Activated T-helper 1 cell treated with anti-CD3 and anti-CD28 coated beads, Interleukin-2, amount 50 U/mL, for 16 hours (primary cell): ENCODE measurements at places on chromosomes 4 and X.

DNA sequence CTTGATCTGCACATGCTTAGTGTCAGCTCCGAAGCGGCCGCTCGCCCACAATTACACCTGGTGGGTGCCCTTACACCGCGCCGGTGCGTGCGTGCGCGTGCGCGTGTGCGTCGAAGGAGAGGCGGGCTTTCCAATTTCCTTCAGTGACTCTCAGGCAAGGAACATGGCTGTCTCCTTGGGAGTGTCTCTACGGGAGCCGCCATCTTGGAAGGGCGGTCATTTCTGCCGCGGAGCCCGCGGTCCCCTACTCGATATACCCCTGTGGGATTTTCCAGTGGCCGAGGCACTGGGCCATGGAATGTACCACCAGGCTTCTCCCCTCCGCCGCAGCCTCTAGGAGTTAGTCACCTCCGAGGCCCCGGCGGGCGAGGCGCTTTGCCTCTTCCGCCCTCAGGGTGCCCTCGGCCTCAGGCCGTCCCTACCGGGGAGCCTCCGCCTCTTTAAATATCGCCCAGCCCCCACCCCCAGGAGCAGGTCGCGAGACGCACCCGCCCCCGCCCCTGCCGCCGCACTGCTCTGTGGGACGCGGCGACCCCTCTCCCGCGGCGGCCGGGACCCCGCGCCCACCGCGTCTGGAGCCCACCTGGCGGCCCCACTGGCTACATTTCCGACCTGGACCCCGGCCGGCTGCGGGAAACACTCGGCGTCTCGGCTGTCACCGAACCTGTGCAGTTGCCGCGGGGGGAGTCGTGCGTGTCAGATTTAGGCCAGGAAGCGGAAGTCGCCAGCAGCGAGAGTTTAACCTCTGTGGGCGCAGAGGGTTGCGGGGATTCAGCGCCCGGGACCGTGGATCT is at the start of gene ZNF41:
ZNF41 (minus strand) TSS at position 711 of the 794 bp plus-strand sequence. CDS start 15,741 bp downstream, outside the sequence.
- DNase-seq = peak; percentile 57

DNA sequence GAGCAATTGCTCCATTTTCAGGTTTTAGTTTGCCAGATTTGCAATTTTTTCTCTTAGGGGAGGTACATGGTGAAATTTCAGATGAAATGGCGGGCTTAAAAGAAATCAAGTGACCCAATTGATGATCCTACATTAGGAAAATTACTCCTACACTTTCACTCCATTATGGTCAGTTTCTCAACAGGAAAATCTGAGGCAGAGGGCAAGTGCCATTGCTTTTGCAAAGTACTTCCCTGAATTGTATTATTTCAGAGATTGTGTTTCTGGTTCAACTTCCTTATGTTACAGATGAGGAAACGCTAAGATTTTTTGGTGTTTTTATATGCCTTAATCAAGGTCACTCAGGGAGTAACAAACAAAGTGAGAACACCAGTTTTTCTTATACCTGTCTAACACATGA is 302.2 kb downstream of the ARAP2 start:
- no peak for DNase-seq

DNA sequence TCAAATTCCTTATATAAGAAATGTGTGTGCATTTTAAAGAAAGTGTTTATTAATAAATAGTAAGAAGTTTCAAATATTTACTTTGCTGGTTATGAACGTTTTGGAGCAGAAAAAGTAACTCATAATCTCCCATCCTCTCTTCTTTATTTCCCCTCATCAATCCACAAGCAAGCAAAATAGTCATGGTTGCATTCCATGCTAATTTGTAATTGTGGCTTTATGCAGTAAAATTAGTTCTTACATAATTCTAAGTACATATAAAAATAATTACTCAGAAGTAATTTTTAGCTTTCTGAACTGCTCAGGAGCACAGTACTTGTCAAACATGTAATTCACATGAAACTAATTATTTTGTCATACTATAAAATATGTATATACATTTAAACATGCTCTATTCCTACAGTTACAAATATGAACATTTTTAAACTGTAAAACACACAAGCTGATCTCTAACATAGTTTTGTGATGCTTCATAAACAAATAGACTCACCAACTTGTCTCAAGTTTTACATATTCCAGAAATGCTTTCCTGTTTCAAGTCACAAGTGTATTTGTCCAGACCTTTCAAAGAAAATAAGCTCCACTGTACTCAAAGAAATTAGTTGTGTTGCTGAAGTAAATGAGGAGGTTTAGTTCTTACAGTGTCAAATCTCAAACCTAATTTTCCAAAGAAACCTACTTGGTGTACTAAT is 218.9 kb downstream of the PABPC4L start:
- no peak for DNase-seq

DNA sequence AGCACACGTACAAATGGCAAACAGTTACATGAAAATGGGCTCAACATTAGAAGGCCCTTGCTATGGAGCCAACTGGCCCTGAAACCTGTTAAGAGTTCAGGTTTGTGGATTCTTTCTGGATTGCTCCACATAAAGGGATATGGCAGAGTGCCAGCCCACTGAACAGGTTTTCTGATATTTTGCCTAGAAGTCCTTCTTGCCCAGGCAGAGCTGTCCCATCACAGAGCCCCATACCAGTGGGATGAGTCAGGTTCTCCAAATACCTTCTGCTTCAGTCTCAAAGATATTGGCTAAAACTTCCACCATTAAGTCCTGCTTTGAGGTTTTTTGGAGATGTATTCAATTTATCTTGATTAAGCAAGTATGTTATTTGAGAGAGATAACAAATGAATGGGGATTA is 146.8 kb upstream of the IL1RAPL2 start:
- DNase-seq = no peak

GRCh38 chr4:2762048-2762447 is 5.9 kb upstream of the TNIP2 start:
- no peak for DNase-seq

DNA sequence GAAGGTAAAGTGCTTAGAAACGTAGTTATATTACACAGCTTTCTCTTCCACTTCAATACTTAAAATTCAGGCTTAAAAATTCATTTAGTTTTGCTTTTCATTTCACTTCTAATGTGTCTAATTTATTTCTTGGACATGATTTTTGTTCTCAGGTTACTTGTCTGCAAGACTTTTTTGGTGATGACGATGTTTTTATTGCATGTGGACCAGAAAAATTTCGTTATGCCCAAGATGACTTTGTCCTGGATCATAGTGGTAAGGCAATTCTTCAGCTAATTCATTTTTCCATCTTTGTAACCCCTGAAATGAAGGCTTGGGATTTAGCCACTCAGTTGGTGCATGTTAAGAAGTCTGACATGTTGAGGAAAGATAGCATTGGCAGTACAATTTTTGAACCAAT is 114.7 kb downstream of the DCLK2 start:
- no peak for DNase-seq

GRCh38 chr4:169256101-169256612 is 14.6 kb downstream of the SH3RF1 start:
- no peak for DNase-seq

DNA sequence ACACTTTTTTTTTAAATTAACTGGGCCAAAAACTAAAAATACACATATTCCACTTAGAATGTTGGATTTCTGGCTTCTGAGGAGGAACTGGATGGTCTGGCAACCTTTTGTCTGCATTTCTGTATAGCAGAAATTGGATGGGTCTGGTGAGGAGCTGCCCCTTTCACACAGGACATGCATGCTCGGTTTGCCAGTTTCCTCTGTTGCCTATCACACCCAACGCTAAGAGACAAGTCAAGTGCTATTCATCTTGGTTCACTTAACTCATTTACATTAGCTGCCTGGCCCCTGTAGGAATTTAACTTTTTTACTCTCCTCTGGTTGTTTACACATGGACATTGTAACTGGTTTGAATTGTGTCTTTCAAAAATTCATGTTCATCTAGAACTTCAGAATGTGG is 195.7 kb downstream of the PACRGL start:
- DNase-seq = no peak

DNA sequence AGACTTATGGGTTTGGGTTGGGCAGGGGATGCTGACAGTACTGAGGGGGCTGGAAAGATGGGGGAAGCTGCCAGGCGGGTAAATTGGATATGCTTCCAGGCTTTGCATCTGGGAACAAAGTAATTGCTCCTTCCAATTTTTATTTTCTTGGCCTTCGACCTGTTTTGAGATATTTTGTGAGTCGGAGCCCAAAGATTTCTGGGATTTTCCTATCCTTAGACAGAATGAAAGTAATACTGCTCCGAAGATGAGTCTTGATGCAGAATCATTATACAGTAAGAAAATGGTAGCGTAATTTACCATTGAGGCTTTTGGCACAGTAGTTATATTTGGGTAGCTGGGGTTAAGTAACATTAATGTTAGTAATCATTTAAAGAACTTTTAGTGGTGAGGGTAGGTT is 1.4 kb downstream of the SMARCA5 start:
- DNase-seq = no peak

DNA sequence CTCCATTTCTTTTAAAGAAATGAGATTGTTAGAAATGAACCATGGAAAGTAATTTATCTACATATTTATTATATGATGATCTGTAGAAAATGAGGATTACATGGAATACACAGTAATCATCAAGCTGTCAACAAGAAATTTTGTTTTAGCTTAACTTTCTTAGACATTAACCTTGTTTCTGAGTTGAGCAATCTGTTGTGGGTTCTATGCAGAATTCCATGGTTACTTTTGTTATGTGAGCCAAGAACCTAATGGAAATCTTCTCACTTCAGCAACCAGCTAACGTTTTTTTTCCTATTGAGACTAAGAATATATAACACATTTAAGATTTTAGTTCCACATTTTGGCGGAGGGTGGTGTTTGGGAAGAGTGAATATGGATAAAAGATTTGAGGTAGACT is 136.1 kb upstream of the SLC4A4 start:
- no peak for DNase-seq

DNA sequence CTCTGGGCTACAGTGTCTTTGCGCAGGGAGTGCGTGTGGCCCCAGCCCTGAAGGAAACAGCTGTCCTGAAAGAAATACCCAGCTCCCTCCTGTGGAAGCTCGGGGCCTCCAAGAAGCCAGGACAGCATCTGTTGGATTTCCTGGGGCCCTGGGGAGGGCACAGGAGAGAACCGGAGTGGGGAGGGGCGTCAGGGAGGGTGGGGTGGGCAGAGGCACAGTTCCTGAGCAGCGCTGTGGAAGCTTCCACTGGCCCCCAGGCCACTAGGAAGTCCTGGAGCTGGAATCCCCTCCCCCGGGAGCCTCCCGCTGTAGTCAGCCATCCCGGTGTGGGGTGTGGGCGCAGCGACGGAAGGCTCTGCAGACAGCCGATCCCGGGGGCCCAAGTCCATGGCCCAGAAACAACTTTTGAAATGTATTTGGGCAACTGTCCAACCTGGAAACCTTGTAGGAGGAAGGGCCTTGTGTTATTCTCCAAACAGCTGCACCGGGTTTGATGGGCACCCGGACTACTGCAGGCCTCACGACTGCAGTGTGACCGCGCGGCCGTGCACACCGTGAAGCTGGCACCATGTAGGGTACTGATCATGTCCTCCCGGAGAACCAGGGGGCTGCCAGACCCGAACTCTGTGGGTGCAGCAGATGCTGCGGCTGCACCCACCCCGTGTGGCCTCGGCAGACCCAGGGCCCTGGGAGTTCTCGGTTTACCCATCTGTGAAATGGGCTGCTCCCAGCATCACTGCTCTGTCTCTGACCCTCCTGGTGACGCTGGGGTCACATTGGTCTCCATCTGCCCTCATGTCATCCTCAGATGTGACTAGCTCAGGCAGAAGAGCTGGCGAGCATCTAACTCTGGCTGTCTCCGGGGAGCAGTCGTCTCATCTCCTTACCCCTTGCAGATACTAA is 68.5 kb upstream of the HMX1 start:
- DNase-seq = no peak

- DNase-seq = no peak
Observed at GRCh38 chrX:74080165-74080564, 223.8 kb upstream of the ZCCHC13 start.

- DNase-seq = no peak
Observed at GRCh38 chr4:992297-993110, 700 bp downstream of the SLC26A1 start.

- no peak for DNase-seq
Observed at GRCh38 chrX:47217121-47217851, 1.2 kb upstream of the CDK16 start.

DNA sequence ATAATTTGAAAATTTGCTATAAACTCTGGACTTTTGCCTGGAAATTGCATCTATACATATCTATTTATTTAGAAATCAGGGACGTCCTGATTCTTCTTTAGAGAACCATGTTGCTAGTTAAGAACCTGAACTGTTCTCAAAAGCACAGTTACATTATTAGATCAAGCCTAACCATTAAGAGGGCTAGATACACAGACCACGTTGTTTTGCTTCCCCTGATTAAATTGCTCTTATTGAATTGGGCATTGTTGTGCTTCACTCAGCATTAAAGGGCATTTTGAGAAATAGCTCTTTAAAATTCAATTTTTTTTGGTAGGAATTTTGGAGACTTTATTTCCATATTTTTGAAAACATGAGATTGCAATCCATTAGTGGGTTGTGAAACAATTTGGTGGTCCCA is 44.4 kb downstream of the FIP1L1 start:
- DNase-seq = no peak

GRCh38 chrX:41664375-41664901 is 24.3 kb upstream of the GPR34 start:
- no peak for DNase-seq

DNA sequence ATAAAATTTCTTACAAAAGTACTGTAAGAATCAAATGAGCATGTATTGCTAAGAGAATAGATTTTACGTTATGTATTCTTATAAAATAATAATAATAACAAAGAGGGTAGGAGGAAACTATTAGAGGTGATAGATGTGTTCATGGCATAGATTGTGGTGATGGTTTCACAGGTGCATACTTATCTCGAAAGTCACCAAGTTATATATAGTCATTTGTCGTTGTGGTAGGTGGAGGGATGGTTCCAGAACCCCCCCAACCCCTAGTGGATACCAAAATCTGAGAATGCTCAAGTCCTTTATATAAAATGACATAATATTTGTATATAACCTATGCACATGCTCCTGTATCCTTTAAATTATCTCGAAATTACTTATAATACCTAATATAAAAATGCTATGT is 36.7 kb upstream of the H2AZ1 start:
- no peak for DNase-seq

GRCh38 chr4:144905286-144905685 is 192.7 kb downstream of the ANAPC10 start:
- DNase-seq = no peak

GRCh38 chr4:2249526-2250356 is 7.8 kb upstream of the HAUS3 start:
- DNase-seq = no peak

GRCh38 chr4:28221536-28221935 is 1360.9 kb downstream of the STIM2 start:
- no peak for DNase-seq

- DNase-seq = no peak
Observed at GRCh38 chr4:56786955-56787354, 34.5 kb downstream of the SPINK2 start.

DNA sequence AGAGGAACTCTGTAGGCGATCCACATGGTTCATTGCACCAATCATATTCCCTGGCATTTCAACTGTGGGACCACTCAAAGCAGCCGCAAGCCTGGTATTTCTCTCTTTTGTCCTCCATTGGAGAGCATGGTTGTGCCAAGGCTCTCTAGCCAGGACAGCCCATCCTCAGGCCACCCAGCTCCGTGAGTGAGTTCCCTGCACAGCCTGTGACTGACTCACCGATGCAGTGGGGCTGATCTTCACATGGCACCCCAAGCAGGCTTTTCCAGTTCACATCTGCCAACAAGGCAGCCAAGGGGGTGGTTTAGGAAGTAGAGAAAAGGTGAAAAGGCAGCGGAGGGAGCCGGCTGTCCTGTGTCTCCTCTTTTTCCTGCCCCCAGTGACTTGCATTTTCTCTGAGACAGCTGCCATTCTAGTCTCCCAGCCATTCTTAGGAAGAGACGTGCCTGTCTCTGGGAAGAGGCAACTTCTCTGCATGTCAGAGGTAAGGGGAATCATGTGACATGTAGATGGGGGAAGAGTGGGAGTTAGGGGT is 69.2 kb downstream of the MID1IP1 start:
- DNase-seq = no peak
